Fibroblast of the aortic adventitia (primary cell): ENCODE measurements at places on chromosomes 6 and 20.

DNA sequence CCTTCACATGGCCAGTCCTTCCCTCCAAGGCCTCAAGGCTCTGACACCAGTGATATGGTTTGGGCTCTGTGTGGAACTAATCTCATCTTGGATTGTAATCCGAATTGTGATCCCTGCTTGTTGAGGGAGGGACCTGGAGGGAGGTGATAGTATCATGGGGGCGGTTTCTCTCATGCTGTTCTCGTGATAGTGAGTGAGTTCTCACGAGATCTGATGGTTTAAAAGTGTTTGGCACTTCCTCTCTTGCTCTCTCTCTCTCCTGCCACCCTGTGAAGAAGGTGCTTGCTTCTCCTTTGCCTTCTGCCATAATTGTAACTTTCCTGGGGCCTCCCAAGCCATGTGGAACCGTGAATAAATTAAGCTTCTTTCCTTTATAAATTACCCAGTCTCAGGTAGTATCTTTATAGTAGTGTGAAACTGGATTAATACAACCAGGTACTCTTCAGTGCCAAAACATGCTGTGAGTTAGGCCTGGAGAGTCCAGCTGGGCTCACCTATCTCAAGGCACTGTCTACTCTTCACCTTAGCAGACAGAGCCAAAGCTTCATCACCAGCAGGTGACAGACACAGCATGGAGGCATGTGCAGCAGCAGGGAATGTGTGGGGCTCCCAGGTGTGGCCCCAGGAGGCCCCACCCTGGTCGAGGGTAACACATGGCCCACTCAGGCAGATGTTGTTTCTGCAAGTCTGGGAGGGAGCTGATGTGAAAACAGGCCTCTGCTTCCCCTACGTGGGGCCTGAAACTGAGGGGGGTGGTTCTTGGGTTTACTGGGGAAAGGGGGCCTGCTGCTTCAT lies 97.5 kb upstream of the CDYL start:
- DNase-seq, result no peak

DNA sequence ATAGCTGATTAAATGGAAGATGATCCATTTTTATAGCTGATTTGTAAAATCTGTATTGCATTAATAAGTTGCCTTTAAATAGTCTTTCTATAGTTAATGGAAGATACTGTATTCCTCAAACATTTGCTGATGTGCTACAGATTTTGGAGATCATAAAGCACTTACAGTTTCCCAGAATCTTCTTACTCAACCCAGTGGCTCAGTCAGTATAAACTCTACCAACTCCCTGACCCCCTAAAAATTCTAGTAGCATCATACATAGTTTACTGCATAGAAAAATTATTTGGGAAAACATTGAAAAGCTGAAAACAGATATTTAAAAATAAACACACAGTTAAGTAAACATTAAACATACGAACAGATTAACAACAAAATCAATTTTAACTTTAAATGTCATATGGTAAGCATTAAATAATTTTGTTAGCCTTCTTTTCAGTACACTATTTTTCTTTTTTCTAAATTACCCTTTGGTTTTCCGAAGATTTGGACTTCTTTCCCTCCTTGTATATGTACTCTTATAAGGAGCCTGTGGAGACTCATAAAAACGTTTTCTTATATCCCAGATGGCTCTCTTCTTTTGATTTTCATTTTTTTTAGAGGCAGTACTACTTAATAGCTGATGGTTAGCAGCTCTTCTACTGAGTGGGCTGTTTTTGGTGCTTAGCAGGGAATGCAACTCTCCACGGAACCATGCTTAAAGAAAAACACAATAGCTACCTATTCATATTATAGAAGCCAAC lies 62.7 kb upstream of the BMP5 start:
- DNase-seq, result no peak

DNA sequence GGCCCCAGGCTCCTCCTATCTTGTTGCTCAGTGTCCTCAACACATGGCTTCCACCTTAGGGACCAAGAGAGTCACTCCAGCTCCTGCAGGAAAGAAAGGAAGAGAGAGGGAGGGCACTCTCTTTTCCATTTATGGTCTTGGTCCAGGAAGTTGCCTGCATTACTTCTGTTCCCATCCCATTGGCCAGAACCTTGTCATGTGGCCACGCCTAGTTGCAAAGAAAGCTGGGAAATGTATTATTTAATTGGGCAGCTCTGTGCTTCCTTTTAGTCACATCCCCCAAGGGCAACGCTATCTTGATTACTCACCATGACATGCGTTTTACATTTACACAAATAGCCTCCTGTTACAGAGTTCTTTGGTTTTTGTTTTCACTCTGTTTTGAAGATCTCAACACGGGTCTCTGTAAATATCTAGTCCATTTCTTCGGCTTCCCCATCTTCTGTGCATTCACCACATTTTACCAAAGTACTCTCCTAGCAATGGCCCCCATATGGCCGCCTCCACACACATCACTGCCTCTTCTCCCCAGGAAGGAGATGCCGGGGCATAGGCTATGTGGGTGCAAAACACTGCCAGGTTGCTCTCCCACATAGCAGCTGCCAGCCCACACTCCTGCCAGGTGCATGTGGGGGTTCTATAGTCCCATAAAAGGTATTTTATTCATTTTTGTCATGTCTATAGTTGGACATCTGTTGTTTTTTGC lies 35.7 kb upstream of the ZMYND8 start:
- peak; percentile 97 for DNase-seq

DNA sequence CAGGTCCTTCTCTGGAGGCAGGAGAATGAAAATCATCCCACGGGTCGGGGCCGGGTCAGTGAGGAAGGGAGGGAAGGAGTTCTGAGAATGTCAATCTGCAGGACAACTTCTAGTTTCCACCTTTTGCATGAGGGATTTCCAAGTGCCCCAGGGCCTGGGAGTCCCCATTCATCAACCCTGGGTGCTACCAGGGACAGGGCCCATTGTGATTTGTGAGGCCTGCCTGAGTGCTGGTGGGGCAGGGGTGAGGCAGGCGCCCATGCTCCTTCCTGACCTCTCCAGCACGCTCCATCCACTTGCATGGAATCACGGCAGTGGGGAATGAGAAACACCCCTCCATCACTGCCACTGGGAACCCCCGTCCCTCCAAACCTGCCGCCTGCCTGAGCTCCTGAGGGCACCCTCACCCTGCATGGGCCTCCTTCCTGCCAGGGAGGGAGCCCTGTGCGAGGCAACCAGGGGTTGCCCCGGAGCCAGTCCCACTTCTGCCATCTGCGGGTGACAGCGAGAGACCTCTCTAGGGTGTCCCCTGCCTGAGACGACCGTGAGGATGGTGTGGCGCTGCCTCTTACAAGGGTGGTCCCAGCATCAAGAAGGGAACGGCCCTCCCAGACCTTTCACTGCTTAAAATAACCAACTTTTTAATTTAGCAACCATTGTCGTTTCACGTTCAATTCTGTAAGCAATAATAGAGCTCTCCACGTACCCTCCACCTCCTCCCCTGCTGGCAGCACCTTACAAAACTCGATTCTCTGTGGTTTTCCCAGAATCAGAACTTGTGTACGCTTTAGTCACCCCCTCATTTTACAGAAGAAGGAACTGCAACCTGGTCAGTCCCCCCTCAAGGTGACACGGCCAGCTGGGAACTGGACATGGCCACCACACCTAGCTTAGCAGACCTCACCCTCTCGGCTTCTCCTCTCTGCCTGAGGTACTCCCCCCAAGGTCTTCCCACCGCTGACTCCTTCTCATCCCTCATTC lies 28.6 kb downstream of the PMEPA1 start:
- no peak for DNase-seq

DNA sequence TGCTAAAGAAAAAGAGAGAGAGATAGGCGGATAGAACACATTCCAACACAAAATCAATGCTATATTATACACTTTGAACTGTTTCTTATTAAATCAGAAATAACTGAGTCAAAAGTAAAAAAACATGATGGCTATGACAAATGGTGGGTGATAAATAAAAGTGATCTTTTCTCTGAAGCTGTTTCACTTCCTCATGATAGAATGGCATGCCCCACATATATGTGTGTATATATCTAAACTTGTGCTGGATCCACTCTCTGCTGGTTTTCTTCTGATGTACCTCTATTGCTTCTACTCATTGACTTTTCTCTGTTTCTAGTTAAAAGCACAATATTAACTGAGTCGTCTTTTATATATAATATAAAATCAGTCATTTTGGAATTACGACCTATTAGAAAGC lies 429.9 kb downstream of the PKHD1 start:
- DNase-seq, result no peak

DNA sequence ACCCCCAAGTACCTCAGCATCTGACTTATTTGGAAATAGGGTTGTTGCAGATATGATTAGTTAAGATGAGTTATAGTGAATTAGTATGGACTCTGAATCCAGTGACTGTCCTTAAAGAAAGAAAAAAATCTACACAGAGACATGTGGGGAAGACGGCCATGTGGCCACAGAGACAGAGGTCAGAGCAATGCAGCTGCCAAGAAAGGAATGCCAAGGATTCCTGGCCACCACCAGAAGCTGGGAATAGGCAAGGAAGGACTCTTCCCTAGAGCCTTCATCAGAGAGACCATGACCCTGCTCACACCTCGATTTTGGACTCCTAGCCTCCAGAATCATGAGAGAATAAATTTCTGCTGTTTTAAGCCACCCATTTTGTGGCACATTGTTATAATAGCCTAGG lies 81.8 kb downstream of the FYN start:
- DNase-seq, result no peak

DNA sequence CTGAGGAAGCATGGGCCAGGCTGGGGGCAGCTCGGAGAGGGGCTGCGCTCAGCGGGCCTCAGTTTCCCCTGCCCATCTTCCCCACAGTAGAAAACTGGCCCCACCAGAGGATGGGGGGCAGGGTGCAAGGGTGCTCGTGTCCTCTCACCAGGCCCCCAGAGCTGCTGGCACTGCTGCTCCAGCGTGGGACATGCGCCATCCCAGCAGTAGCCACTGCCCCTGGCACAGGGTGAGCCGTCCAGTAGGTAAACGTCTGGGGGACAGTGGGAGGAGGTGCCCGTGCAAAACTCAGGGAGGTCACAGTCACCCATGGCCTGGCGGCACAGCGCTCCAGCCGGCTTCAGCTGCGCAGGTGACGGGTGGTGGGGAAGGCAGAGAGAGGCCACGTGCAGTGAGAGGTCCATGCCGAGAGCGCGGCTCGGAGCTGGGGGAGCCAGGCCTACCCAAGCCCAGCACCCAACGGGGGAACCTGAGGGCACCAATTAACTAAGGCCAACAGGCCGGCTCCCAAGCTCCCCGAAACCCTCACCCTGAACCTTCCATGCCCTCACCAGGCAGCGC lies 8.9 kb upstream of the GFRA4 start:
- no peak for DNase-seq

- DNase-seq, result peak; percentile 48
Observed at GRCh38 chr6:15755526-15755925, 92.7 kb upstream of the DTNBP1 start.

- no peak for DNase-seq
Observed at GRCh38 chr6:107539409-107539808, 49.5 kb downstream of the SOBP start.

DNA sequence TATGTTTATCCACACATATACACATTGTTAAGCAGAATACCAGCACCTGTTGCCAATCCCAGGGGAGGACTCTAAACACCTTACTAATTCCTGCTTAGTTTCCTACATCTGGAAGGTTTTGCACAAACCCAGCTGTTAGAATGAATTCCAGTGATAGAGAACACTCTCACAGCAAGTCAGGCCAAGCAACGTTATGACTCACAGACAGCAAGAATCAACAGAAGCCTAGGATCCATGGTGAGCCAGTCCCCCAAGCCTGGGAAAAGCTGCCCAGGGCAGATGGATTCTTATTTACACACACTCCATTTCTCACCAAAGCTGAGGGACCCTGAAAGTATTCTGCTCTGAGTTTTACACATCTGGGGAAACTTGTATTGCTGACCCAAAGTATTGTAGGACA lies 291.7 kb downstream of the SLC35F1 start:
- peak; percentile 13 for DNase-seq

DNA sequence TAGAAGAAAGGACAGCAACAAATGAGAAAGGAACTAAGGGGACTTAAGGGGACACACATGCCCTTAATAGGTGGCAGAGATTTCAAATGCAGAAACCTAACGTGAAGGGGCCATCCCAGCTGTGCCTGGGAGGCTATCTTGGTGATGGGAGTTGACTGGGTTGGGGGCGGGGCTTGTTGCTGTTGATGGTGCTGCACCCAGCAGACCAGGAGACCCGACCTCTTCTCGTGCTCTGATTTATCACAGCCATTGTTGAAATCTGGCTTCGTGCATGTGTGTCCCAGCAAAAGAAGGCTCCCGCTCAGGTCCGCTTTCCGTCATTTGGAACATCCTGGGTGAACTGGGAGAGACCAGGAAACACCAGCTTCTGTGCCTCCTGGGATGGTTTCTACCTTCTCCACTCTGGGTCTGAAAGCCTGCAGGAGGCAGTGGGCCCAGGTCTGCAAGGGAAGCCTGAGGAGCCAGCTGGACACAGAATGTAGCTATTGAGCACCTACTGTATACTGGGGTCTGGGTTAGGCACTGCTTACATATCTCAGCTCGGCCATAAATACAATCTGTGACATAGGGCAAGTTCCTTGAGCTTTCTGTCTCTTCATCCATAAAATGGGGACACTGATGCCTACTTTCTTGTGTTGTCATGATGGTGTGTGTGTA lies 32.1 kb downstream of the TOX2 start:
- DNase-seq, result no peak
